ENCODE measurements at places on chromosomes 11 and 22. TPM values are rescaled to one million over a fixed set of nuclear protein-coding genes. Genes with fewer than 3 reads are reported as not detected.

HORMAD2 gene
- 0.16 TPM for total RNA-seq

TTC36 gene
- total RNA-seq: 0.62 TPM

TMX2 gene
- total RNA-seq: 56.7 TPM

PATE4 gene
- total RNA-seq: not detected

INSC gene
- 0.22 TPM for total RNA-seq

Data from cardiac septum (tissue), 1 donor.